ENCODE measurements at places on chromosomes 12 and 14.
A peak's percentile ranks its signal among the peaks of the same experiment; 100 is the strongest.

GRCh38 chr14:21317398-21317797 is 37.5 kb downstream of the RPGRIP1 start:
- DNase-seq: no peak

DNA sequence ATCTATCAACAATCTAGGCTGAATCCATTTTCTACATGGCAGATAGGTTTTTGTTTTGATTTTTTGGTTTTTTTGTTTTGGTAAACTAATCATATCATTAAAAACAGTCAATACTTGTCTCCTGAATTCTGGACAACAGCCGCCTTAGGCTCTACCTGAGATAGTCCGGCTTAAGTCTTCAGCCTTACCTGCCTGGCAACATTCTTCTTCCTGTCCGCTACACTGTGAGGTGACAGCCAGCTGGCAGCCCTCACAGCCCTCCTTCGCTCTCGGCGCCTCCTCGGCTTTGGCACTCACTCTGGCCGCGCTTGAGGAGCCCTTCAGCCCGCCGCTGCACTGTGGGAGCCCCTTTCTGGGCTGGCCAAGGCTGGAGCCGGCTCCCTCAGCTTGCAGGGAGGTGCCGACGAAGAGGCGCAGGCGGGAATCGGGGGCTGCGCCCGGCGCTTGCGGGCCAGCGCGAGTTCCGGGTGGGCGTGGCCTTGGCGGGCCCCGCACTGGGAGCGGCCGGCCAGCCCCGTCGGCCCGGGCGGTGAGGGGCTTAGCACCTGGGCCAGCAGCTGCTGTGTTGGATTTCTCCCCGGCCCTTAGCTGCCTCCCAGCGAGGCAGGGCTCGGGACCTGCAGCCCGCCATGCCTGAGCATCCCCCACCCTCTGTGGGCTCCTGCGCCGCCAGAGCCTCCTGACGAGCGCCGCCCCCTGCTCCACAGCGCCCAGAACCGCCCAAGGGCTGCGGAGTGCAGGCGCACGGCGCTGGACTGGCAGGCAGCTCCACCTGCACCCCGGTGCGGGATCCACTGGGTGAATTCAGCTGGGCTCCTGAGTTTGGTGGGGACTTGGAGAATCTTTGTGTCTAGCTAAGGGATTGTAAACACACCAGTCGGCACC is 49.0 kb downstream of the MDGA2 start:
- no peak for DNase-seq

DNA sequence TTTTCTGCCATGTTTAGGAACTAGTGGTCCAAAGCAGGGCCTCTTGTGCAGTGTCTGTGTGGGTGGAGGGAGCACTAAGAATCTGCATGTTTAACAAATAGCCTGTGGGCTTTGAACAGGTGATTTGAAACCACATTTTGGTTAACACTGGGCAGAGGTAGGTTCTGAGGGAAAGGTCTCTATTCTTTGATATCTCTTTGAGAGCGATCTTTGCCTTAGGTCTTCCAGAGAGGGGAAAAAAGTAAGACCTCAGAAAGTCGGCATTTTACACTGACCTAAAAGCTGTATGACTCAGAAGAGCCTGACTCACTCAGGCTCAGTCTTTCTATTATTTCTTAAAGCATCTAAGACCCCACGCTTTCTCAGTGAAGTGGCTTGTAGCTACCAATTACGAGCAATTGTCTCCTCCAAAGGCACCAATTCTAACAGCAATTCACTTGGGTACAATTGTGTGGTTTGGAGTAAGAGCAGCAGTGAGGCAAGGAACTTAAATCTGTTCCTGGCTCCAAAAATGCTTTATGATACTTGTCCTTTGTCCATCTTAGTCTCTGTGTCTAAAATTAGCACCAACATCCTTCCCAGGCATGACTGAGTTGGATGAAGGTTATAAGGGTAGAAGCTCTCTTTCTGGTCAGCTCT is 8.8 kb downstream of the EIF2B2 start:
- DNase-seq: no peak

DNA sequence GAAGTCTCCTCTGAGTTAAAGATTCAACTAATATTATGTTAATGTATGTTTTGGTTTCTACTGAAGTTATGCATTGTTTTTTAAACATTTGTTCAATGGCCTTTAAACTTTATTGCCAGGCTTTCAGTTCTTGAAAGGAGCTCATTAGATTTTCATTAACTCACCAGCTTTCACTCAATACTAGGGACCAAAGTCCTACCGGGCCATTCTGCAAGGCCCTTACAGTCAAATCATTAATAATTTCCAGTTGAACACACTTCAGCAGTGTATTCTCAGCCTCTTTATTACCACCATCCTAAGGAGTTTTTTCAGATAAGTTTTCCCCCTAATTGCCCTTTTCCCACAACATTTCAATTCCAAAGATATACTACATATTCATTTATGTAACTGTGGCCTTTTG is 409.2 kb downstream of the DIO2 start:
- DNase-seq: no peak

GRCh38 chr14:75339059-75339458 is 60.4 kb downstream of the FOS start:
- DNase-seq: no peak

DNA sequence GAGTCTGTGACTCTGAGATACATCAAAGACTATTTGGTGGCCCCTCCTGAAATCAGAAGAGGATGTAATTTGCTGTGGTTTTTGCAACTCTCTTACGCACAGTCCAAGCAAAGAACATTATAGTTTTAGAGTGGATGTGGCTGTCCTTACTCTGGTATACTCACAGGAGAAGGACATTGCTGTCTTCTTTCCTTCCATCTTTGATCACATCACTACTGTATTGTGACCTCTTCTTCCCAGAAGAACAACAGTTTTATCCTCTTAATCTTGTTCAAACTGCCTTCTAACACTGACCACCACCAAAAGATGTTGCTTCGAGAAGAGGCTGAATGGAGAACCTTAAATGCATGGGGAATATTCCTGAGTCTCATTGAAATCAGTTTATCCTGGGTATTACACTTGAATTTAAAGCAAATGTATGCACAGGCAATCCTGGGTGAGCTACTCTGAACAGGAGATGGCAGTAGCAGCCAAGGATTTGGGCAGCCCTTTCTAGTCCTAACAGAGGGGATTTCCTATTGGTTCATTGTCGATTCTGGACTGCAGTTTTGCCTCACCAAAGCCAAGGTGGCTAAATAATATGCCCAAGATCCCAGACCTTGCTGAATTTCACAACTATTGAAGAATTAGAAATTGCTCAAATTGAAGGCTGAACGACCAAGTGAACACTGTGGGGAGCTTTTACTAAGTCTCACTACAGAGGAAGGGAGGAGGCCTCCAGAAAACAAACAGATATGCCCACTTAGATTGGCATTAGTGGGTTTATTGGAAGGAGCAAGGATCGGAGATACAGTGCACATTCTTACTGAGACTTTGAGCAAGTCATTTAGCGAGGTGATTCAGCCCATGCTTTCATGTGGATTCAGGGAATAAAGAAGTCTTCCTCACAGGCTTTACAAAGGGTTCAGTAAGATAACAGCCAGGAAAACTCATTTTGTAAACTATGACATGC is 282.8 kb downstream of the PAWR start:
- no peak for DNase-seq

DNA sequence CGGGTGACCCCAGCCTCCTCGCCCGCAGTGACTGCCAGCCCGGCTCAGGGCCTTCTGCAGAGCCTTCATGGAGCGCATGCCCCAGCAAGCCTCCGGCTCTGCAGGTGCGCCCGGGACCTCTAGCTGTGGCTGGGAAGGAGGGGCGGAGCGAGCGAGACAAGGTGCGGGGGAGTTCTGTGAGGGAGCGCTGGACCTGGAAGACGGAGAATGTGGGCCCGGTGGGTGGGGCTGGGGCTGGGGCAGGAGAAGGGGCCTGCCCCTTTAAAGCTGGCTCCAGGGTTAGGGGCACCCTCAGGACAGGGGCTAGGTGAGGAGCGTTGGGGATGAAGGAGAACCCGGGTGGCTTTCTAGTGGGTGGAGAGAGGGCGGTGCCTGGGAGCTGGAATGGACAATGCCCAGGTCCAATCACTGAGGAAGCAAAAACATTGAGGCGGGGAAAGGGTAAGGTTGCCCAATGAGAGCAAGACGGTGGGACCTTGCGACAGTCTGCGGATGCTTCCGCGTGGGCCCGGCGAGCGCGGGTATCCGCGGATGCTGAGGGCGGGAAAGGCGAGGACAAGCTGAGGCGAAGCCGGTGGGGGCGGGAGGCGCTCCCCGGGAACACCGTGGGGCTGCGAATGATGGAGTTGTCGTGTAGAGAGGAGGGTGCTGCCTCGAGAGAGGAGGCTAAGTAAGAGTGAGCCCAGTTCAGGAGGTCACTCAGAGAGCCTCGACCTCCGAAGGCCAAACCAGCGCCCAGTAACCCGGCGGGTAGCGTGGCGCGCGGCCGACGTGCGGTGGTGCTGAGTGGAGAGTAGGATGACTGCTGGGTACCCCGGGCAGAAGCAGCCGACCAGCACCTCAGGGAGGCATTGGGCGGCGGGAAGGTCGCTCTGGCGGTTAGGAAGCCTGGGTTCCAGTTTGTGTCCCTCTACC is at the start of gene GLS2:
GLS2 (minus strand) TSS at position 121 of the 915 bp plus-strand sequence; CDS start at position 78, 43 bp downstream.
- peak; percentile 84 for DNase-seq

DNA sequence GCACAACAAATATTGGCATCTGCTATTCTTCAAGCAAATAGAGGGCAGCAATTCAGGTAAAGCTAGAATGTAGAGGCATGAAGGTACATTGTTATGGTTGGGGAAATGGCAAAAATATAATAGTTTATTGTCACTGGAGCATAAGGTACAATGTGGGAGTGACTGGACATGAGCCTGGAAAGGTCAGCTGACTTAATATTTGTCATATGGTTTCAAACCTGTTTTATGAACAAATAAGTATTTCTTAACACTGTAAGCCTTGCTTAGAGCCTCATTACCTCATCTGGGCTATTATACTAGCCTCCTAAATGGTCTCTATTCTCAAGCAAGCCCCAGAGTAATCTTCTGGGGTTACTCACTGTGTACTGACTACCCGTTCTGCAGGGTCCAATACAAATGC is 33.7 kb downstream of the FAM177A1 start:
- DNase-seq: no peak

- no peak for DNase-seq
Measured at GRCh38 chr12:101995684-101996083, 66.1 kb downstream of the WASHC3 start.

DNA sequence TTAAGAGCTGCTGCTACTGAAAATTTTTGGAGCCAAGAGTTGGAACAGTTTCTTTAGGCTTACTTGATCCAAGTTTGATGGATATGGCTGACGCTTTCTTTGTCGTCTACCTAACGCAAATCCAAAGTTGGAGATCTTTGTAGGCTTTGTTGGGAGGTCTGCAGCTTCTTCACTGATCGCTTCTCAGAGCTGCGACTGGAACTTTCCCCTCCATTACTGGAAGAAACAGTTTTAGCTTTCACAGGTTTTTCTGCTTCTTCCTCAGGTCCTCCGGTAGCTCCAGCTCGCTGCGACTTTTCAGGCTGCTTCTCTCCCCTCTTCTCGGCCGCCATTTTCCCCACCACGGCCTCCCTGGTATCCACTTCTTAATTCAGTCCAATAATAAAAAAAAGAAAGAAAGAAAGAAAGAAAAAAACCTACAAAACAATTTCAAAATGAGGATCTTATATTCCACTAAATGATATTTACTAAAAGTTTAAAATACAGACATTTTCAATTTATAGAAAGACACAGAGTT is 178.1 kb upstream of the HMGA2 start:
- DNase-seq: no peak

GRCh38 chr14:103762036-103762435 is 46.4 kb downstream of the ZFYVE21 start:
- no peak for DNase-seq

DNA sequence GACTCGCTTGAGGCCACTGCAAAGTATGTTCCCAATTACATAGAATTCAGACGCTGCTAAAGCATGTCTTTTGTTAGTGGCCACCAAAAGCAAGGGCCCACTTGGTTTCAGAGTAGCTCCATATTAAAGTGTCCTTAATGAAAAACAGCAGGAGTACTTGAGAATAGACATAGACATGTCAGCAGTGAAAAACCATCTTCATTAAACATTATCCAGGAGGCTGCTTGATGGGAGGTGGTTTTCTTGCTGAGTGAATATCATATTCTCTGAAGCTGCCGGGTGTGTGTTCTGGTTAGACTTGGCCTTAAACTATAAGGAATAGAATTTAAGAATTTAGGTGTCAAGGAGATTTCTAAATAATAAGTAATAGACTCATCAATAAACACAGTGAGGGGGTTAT is 79.5 kb upstream of the CCDC198 start:
- no peak for DNase-seq

- no peak for DNase-seq
Measured at GRCh38 chr12:123077298-123078119, 73.4 kb downstream of the PITPNM2 start.

- no peak for DNase-seq
Measured at GRCh38 chr14:69443296-69443805, 41.2 kb upstream of the PLEKHD1 start.

DNA sequence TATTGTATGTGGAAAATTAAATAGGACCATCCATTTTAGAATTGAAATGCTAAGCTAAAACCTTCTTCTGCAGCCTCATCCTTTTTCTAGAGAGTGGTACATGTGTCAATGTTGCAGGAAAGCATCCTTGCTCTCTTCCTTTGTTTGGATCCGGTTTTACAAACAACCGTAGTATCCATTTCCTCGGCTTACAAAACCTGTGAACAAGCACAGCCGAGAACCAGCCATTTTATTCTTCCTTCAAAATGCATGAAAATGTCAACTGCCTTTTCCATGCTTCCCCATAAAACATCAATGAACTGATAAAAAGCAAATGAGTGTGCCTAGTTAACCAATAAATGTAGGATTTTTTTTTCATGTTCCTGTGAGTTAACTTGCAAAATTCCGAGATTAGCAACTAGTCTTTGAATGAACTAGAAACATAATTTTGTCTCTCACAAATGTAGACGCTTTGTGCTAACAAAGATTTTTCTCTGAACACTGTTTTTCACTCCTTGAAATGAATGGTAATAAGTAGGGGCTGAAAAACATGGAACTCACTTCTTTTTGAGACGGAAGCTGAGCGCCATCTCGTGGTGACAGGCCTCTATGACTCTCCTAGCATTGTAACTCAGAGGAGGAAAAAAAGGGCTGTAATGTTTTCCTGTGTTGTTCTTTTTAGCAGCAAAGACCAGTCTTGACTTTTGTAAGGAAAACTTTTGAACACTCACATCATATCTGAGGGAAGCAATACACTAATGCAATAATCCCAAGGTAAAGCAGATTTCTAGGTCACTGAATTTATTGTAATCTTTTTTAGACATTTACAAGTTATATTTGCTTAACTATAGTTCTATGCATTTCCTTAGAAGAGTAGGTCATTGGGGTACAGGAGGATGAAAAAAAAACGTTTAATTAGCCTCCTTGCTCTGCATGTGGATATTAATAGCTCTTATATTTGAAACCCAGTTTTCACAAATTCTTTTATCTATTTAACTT is 157.4 kb upstream of the FOXG1 start:
- no peak for DNase-seq
